ENCODE measurements at places on chromosomes 12 and 14.

- no peak for DNase-seq
Observed at GRCh38 chr12:124650912-124651311, 83.5 kb upstream of the NCOR2 start.

DNA sequence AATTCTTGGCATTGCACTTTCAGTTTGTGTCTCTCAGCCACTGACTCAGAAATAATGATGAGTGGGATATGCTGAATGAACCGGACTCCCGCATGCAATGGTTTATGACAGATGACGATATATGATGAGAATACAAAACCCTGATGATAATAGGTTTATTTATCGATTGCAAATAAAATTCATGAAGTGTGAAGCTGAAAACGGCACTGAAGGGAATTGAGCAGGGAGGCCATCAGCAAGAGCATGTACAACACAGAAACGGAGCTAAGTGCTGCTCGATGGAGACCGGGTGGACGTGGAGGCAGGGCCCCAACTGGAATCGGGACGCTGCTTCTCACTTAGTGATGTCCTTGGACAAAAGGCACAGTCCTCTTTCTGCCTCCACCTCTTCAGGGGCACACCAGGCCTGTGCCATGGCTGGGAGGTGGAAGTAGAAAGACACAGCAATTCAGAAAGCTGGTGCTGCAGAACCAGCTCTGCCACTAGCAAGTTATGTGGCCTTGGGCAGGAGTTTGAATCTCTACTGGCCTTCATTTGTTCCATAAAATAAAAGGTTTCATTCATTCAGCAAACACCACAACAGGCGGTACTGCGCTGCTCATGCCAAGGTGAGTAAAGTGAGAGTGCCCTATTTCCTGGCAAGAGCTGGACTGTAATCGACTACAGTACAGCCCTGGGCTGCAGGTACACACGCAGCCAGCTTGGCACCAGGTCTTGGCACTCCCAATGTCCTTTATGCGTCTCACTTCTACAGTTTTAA is 117.0 kb downstream of the EGLN3 start:
- no peak for DNase-seq

DNA sequence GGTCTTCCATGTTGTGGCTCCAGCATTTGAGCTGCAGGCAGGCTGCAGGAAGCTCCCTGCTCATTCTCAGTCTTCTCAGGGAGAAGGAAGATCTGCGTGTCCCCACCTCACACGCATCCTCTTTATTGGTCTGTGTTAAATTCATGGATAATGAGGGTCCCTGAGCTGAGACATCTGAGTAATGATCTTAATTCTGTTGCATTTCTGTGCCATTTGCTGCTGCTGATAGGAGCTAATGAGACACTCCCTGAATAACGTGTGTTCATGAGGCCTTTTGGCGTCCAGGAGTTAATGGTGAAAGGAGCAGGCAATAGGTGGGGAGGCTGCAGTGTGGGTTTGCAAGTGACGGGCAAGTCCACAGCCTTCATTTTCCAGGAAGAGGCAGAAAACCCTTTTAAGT is 46.6 kb upstream of the OAS1 start:
- no peak for DNase-seq

GRCh38 chr12:124750149-124750656 is 113.5 kb downstream of the SCARB1 start:
- DNase-seq = no peak

DNA sequence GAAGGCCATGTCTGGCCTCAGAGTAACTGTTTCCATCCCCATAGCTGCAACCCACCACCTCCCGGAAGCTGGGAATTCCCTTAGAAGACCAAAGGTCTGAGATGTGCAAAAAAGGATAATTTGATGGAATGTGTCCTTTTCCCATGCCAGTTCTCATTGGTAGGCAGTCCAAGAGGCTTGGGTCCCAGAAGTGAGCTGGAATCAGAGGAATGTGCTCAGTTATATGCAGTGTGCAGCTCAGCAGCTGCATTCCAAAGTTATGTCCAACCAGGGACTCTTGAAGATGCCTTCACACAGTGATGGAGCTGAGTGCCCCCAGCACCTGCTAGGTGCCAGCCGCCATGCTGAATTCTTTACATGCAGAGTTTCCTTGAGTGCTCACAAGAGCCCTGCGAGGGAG is 583.9 kb upstream of the TBX3 start:
- DNase-seq = no peak

GRCh38 chr12:121574025-121574424 is 6.8 kb downstream of the KDM2B start:
- no peak for DNase-seq

DNA sequence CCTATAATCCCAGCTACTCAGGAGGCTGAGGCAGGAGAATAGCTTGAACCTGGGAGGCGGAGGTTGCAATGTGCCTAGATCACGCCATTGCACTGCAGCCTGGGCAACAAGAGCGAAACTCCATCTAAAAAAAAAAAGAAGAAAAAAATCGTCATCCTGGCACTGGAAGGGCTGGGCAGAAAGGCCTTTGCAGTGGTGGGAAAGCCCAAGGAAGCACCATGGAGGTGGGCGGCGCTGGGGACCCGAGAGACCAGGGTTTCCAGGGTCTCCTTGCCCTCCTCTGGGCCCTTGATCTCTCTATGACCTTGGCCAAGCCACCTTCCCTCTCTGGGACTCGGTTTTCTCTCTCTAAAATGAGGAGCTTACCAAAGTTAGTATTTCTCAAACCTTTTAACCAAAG is 65.4 kb downstream of the LGMN start:
- no peak for DNase-seq

GRCh38 chr12:96034621-96035282 is 635 bp downstream of the LTA4H start:
- DNase-seq = peak; percentile 15

GRCh38 chr12:51368640-51369517 is 22.3 kb downstream of the GALNT6 start:
- DNase-seq = no peak

GRCh38 chr14:77318006-77318553 is 2.6 kb downstream of the POMT2 start:
- no peak for DNase-seq

DNA sequence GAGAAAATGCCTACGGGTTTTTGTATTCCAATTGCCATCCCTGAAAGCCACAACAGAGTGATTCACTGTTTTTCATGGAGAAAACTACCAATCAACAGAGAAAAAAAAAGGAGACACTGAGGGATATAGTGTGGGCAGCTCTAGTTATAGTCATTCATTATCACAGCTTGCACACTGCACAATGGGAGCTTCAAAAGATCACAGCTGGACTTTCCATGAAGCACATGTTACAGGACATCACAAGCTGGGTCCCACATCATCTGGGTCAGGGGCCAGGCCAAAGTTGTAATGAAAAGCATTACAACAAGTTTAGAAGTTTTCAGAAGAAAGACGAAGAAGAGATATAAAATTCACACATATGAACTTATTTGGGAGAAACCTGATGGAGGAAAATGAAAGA is 41.5 kb downstream of the RERG start:
- no peak for DNase-seq

GRCh38 chr12:118430516-118430915 is 54.2 kb downstream of the SUDS3 start:
- DNase-seq = no peak

- DNase-seq = no peak
Observed at GRCh38 chr12:73599268-73599667, 938.4 kb upstream of the ATXN7L3B start.

DNA sequence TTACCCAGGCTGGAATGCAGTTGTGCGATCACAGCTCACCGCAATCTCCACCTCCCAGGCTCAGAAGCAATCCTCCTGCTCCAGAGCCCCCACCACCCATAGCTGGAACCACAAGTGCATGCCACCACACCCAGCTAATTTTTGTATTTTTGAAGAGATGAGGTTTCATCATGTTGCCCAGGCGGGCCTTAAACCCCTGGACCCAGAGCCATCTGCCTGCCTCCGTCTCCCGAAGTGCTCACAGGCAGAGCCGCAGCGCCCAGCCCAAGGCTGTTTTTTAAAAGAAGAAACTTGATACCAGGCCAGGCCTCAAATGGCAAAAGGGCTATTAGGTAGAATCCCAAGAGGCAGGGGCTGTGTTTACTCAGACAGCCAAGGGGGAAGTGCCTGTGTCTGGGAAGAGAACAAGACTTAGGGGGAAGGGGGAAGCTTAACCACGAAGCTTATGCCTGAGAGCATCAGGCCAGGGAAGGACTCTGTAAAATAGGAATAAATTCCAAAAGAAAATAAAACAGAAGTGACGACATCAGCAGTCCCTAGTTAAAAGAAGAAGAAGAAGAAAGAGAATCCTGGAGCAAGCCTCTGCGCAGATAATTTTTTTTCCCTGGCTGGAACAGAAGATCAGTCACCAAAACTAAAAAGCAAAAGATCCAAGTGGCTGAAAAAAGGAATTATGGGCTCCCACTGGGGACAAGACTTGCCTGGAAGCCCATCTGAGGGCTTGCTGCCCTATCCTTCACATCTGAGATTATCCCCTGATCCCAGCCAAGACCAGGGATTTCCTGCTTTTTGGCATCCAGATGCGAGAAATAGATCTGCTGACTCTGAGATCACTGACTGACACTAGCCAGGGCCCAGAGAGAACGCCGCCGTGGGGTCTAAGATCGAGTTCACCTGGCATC is 170.5 kb downstream of the NDUFA12 start:
- no peak for DNase-seq

DNA sequence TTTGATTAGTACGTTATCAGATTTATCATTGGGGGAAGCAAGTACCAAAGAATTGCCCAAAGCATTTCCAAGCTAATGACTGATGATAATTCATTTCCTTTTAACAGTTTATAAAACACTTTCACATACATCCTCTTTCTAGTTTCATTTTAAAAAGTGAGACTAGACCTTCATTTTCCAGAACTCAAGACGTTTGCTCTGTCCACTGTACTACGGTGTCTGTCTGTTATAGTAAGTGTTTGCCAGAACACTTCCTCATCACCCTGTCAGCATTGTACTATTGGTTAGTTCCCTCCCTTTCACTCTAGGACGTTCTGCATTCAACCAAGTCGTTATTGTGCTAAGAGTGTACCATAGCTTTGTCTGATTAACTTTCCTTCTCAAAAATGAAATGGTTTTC is 81.7 kb upstream of the TMEM263 start:
- DNase-seq = no peak

DNA sequence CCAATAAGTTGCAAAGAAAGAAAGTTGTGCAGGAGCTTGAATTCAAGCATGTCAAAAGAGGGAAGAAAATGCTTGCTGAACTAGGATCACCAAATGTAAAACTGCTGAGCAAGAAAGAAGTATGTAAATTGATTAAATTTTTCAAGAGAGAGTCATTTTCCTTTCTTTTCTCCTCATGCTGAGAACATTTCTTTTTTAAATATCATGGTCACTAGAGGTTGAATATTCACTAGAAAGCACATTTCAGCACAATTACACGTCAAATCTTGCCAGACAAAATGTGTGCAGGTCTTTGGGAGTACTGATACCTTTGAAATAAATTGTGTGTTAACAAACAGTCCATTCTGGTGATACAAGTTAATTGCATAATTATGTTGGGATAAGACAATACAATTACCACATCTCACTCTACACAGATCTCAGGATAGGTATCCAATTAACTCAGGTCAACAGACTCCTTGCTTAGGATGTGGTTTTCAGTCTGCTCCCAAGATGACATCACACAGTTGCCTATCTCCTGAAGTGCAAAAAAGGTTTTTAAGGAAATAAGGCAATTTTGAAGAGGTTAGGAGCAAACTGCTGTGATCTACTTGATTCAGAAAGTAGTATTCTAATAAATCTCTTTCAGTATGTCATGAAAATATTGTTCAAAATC is 862.2 kb downstream of the RPS29 start:
- no peak for DNase-seq

GRCh38 chr12:105671720-105672119 is 341.2 kb downstream of the C12orf75 start:
- DNase-seq = no peak

- DNase-seq = no peak
Observed at GRCh38 chr12:2363836-2364609, 311.2 kb downstream of the CACNA1C start.

DNA sequence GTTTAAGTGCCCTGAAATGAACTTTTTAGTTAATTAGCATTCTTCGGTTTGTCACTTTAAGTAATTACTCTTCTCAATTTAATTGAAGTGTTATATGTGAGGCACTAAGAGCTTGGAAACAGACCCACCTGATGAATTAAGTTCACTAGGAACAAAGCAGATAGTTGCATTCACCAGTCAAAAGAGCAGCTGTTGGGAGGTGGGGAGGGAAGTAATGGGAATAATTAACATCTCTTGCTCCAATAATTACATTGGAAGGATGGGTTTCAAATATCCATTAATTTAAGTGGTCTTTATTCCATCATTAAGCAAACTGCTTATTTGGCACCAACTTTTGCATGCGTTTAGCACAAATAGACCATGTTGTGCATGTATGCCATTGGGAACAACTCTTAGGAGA is 667.2 kb downstream of the GALC start:
- DNase-seq = no peak

DNA sequence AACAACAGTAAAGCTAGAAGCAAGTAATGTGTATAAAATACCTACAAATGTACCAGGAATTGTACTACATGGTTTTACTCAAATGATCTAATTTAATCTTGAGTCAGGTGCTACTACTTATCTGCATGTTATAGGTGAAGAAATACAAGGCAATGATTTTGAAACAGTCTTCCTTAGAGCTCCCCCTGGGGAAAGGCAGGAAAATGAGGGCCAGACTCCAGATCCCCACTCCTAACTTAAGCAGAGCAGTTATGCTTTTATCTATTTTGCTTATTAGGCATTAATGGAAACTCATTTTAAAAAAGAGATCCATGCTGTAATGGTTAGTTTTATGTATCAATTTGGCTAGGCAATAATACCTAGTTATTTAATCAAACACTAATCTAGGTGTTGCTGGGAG is 109.3 kb upstream of the CPSF6 start:
- DNase-seq = no peak

DNA sequence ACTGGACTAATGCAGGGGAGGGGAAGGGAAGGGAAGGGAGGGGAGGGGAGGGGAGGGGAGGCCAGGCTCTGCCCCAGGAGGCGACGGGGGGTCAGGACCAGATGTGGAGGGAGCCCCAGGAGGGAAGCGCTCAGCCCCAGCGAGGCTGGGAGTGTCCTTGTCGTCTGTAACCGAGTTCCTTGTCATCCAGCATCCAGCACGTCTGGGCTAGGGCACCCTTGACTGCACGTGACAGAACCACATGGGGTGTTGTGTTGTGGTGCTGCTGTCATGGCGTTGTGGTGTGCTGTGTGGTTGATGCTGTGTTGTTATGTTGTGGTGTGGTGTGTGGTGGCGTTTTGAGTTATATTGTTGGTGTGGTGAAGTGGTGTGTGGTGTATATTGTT is 28.4 kb upstream of the SFSWAP start:
- no peak for DNase-seq

- no peak for DNase-seq
Observed at GRCh38 chr12:43692064-43692463, 66.5 kb downstream of the PUS7L start.

DNA sequence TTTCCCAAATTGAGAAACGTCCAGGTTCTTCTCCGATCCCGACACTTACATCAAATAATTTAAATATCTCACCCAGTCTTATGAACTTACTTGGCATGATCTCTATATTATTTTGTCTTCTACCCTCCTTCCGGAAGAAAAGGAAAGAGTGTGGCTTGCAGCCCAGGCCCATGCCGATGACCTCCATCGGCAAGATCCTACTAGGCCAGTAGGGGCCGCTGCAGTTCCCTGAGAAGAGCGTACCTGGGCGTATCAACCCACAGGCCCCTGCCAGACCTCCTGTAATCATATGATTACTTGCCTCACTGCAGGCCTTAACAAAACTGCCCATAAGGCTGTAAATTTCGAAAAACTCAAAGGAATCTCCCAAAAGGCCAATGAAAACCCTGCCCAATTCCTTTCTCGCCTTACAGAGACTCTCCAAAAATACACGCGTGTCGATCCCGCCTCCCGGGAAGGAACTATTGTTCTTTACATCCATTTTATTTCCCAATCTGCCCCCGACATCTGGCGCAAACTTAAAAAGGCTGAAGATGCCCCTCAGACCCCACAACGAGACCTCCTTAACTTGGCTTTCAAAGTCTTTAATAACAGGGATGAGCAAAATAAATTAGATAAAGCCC is 69.6 kb downstream of the MOK start:
- DNase-seq = no peak

All from HS-27A (cell line).